Small intestine (tissue), 16 donors: ENCODE measurements at places on chromosomes 12 and 14. TPM values are rescaled to one million over a fixed set of nuclear protein-coding genes. Genes with fewer than 3 reads are reported as not detected.

SMIM41 gene
- polyA plus RNA-seq: 0.80 TPM

PROX2 gene
- not detected for polyA plus RNA-seq

DNA sequence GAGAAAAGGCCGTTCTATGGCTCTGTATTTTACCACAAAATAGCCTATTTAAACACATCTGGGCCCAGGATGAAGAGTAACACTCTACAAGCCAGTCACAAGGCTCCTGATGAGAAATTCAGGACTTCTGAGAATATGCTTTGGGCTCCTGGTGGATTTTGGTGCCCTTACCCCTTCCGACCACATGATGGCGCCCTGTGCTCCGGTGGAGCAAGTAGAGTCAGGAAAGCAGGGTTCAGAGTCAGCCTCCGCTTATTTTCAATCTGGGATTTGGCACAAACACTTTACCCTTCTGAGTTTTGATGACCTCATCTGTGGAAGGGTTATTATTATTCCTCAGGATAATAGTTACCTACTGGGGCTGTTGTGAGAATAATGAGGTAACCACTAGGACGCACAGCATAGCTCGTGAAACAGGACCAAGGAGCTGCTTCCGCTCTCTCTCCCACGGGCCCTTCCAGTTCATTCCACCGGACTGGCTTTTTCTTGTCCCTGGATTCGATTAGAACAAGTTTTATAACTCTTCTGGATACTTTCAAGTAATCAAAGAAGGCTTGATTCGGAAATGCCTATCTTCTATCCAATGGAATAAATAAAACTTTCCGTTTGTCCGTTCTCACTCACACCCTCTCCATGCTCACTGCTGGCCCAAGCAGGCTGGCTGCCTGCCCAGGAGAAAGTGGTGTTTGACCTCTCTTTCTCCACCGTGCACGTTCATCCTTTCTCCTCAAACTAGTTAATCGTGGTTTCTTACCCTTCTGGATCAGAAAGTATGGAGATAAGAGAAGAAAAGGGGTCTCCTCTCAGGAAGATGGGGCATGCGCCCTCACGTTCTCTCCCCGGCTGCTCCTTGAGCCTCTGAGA lies 104.6 kb downstream of the GALC start:
- no peaks in the 10 kb centered on the region for H3K36me3 ChIP-seq
- no peak overlapping the region for H3K4me3 ChIP-seq
- no peaks in the 10 kb centered on the region for H3K27me3 ChIP-seq

DNA sequence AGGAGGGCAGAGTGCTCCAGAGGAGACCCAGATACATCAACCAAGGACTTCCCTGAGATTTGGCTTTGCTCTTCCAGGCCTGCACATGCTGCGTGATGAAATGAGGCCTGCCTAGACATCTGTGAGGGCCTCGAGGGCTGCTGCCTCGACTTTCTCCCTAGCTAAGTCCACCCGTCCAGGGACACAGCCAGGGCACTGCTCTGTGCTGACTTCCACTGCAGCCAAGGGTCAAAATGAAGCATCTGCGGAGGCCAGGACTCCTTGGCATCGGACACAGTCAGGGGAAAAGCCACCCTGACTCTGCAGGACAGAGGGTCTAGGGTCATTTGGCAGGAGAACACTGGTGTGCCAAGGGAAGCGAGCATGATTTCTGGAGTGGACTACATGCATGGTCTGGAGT lies 10.7 kb downstream of the SLC25A47 start:
- H3K27ac ChIP-seq: no peak overlapping the region
- no peak for DNase-seq
- peaks cover 2% of the 10 kb centered on the region for H3K36me3 ChIP-seq
- no peak overlapping the region for H3K4me3 ChIP-seq
